ENCODE measurements at places on chromosomes 4 and X.
A peak's percentile ranks its signal among the peaks of the same experiment; 100 is the strongest.

- no peak for DNase-seq
Measured at GRCh38 chrX:2136848-2137247, 363.9 kb downstream of the DHRSX start.

DNA sequence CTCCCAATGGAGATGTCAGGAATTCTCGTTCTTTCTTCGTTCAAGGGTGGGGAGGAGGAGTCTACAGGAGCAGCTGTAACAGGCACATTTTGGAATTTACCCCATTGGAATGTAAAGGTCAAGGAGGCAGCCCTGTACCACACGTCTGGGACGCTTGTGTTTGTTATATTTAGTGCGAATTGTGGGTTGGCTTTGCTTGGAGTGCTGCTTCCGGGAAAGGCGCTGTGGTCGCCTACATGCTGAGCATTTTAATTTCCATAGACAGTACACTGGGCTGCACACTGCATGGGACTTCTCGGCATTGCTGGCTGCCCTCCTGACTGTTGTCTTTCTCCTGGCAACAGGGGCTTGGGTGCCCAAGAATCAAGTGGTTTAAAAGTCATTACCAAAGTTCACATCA, 12.8 kb downstream of the GYG2 start:
- no peak for DNase-seq

DNA sequence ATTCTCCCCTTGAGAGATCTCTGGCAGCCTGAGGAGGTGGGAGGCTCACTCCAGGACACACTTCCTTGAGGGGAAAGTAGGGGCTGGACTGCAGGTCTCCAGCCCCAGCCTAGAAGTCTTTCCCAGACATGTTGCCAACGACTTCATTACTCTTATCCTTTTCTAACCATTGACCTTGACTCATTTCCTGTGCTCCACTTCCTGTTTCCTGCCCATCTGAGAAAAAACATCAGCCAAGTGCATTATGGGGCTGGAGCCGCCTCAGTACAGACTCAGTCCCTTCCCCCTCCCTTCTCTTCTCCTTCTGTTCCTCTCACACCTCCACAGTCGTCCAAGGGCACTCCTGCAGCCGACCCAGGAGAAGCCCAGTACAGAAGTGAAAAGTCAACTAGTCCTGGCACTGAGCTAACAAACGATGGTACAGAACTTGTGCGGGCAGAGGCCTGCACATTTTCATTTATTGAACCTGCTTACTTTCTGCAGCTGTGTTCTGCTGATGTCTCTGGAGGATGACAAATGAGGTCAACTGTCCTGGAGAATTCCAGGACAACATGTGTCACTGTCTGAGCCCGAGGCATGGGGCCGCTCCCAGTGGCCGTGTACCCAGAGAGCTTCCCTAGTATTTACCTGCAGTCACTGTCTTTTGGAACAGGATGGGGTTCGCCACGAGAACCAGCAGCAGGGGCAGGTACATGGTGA, 20.1 kb downstream of the GPR143 start:
- no peak for DNase-seq

GRCh38 chr4:117773064-117773936, 261.0 kb upstream of the NDST3 start:
- DNase-seq = no peak

DNA sequence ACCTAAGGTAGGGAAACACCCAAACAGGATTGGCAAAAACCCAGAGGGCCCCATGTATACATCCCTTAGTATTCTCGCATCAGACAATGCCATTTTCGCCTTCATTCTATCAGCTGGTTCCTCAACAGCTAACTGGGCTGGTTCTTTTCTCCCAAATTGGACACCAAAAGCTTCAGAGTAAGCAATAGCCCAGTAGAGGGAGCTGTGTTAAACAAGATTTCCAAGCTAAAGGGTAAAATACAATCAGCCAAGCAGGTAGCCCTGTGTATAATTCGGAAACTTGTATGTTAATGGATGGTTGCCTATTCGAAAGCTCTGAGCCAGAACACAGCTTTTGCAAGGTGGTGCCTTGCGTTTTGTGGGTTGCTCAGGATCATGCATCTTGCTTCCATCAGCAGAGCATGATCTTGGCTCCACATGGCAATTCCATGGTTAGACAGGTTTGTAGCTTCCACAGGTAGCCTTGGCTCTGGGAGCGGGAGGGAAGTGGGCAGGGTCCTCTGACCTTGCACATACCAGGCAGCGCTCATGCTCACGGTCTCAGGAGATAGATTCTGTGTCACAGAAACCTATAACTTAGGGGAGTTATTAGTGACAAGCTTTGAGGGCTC, 115.2 kb upstream of the LNX1 start:
- DNase-seq = peak; percentile 34

GRCh38 chr4:107283587-107284559, 247.8 kb upstream of the DKK2 start:
- DNase-seq = peak; percentile 84

DNA sequence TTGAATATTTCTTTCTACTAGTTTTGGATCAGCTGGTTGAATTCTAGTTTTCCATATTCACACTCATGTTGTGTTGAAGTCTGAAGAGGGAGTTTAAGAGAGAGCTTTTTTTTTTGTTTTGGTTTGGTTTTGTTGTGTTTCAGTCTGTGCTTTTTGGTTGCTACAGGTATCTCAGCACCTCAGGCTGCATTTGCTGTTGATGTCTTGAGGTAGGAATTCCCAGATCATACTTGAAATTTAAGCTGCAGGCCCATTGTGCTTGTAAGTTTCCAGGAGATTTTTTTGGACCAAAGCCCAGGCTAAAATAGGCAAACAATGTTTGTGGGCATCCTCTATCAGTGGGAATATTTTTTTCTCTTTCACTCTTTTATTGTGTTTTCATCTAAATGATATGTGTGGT, 190.2 kb upstream of the AGA start:
- DNase-seq = no peak

DNA sequence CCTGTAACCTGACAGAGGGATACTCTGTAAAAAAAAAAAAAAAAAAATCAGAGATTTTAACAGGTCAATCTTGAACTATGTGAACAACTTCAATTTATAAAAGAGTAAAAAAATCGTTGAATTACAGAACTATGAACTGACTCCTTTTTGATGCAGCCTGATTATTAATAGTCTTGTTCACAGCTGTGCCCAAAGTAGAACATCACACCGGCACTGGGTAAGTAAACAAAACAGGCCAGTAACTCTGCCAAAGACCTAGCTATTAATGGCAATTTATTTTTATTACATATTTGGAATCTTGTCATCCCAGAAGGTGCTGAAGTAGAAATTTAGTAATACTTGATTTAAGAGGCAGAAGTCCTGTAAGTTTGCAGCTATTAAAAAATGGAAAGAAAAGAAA, 31.4 kb downstream of the CPE start:
- DNase-seq = no peak

GRCh38 chr4:61783050-61783449, 582.9 kb downstream of the ADGRL3 start:
- no peak for DNase-seq

GRCh38 chrX:132662844-132663243, 174.0 kb upstream of the MBNL3 start:
- no peak for DNase-seq

DNA sequence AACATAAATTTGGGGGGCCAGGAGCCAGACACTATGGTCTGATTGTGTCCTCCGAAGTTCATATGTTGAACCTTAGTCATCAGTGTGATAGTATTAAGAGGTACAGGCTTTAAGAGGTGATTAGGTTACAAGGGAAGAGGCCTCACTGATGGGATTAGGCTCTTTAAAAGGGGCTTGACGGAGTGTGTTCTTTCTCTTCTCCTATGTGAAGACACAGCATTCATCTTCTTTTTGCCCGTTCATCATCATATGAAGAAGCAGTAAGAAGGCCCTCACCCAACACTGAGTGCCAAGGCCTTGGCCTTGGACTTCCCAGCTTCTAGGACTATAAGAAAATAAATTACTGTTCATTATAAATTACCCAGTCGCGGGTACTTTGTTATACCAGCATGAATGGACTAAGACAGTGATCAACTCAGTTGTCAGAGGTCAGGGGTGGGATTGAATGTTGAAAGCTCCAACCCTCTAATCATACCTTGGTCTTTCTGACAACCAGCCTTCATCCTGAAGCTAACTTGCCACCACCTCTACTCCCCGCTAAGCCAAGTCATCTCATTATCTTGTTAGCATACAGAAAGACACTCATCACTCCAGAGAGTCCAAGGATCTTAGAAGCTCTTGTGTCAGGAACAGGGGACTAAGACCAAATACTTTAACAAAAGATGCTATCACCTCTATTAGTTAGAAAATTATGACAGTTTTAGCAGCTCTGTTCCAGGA, 543.4 kb upstream of the DIPK2B start:
- no peak for DNase-seq

DNA sequence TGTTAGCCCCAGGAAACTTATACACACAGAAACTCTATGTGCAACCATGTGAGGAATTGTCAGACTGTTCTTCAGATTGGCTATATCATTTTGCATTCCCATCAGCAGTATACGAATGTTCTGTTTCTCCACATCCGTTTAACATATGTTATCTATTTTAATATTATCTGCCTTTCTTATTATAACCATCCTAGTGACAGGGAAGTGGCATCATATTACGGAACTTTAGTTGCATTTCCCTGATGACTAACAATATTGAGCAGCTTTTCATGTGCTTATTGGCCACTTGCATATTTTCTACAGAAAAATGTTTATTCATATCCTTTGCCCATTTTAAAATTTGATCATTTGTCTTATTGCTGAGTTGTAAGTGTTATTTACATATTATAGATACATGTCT, 36.5 kb upstream of the IL15 start:
- DNase-seq = no peak
